Esophagus muscularis mucosa (tissue), 4 donors: ENCODE measurements at places on chromosomes 2 and 18. TPM values are rescaled to one million over a fixed set of nuclear protein-coding genes. Genes with fewer than 3 reads are reported as not detected.

ZNF385B gene
- 4.9 TPM for total RNA-seq

CERKL gene
- not detected for total RNA-seq

SLC30A3 gene
- total RNA-seq: not detected

ASPRV1 gene
- 1.7 TPM for total RNA-seq

SOWAHC gene
- total RNA-seq: 24.1 TPM

CROCC2 gene
- not detected for total RNA-seq

SLC4A5 gene
- total RNA-seq: 0.50 TPM

OXER1 gene
- total RNA-seq: 0.63 TPM

GREB1L gene
- 13.2 TPM for total RNA-seq

UGT1A4 gene
- not detected for total RNA-seq

CCDC74B gene
- 3.5 TPM for total RNA-seq

NEURL3 gene
- not detected for total RNA-seq

LIPG gene
- not detected for total RNA-seq

FSIP2 gene
- 0.78 TPM for total RNA-seq

SRD5A2 gene
- total RNA-seq: not detected

GPC1 gene
- 71.5 TPM for total RNA-seq

POTEJ gene
- total RNA-seq: not detected

GPR155 gene
- 43.2 TPM for total RNA-seq
